ENCODE measurements at places on chromosomes 16 and 17.

GRCh38 chr17:80393961-80394360 lies 21.0 kb upstream of the ENDOV start:
- no peak for DNase-seq

GRCh38 chr17:43767053-43767712 lies 8.6 kb upstream of the SOST start:
- DNase-seq, result no peak

DNA sequence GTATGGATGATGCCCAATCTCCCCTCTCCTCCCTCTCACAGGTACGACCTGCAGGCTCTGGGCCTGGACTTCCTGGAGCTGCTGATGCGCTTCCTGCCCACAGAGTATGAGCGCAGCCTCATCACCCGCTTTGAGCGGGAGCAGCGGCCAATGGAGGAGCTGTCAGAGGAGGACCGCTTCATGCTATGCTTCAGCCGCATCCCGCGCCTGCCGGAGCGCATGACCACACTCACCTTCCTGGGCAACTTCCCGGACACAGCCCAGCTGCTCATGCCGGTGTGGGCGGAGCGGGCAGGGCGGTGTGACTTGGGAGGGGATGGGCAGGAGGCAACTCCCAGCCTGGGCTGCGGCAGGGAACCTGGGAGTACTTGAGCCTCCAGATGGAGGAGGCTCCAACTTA lies 18.1 kb downstream of the SPATA32 start:
- no peak for DNase-seq

DNA sequence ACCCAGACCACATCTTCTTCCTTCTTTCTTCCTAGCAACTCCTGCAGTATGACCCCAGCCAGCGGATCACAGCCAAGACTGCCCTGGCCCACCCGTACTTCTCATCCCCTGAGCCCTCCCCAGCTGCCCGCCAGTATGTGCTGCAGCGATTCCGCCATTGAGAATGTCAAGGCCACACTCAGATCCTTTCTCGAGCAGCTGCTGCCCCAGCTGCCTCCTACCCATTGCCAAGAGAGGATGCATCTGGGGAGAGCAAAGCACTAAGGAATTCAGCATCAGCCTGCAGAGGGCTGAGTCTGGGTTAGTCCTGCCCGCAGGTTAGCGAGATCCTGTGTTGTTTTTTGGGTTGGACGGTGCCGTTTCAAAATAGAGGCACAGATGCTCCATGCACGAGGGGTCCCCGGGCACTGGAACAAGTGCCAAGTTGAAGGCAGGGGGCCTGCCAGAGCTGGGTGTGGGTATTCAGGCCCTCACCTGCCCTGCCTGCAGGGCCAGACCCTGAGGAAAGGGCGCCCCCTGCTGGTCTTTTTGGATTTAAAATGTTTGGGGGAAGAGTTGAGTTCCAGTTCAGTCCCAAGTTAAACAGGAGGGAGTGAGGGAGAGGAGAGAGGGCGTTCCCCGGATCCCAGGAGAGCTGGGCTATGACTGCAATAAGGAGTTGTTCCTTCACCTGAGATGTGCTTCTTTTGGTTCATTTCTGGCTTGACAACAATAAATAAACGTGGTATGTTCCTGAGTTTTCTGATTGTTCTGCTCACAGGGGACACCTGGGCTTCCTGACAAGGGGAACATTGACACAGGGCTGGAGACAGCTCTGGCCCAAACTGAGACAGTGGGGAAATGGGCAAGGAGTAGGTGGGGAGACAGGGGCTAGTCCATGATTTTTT lies 4.9 kb downstream of the CDK3 start:
- DNase-seq, result peak; percentile 42

- DNase-seq, result peak; percentile 22
Observed at GRCh38 chr16:66103211-66103610, 263.3 kb upstream of the CDH5 start.

GRCh38 chr16:82792693-82793092 lies 165.9 kb downstream of the CDH13 start:
- DNase-seq, result no peak

- no peak for DNase-seq
Observed at GRCh38 chr17:47605011-47605410, 44.7 kb upstream of the KPNB1 start.

GRCh38 chr17:58783380-58783779 lies 27.7 kb downstream of the PPM1E start:
- DNase-seq, result no peak

DNA sequence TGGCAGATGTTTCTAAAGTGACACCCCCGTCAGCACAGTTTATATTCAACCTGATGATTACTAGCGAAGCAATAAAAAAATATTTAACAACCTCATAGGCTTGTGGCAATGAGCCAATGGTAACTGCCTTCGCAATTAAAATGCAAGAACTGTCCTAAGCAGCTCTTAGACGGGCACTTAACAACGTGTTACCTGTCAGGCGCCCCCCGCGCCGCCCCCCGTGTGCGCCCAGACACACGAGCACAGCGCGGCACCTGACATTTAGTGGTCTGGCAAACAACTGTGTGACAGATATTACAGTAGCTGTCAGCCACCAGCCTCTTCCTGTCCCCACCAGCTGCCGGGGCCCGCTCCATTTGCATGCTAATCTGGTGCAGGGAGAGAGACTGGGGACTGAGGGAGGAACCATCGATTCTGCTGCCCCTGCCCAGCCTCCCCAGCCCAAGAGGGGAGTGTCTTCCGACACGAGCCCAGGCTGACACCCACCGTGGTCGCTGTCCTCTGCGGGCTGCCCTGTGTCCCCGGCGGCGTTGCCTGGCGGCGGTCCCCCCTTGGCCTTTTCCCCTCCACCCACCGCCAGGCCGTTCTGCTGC lies 12.7 kb downstream of the NDUFAF8 start:
- DNase-seq, result no peak

DNA sequence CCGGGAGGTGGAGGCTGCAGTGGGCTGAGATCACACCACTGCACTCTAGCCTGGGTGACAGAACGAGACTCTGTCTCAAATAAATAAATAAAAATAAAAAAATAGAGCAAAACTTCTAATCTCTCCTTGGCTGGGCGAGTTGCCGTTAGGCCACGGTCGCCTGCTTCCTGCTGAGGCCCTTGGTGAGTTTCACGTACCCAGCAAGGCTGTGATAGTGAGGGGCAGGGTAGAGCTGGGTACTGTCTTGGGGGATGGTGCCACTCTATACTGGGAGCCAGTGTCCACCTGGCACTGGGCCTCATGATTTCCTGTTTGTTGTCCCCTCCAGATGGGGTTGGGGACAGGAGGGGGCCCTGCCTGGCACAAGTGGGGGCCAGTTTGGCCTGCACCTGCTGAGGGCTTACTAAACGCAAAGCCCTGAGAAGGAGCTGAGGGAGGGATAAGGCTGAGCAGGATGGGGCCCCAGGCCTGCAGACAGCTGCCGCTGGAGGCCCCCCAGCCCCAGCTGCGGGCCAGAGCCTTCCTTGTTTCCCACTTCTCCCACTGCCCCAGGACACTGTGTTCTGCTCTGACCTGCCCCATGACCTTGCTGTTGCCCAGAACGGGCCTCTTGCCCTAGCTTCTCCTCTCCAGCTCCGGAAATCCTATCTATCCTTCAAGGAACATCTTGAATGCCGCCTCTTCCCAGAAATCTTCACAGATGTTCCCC lies 25.4 kb downstream of the GJD3 start:
- no peak for DNase-seq

DNA sequence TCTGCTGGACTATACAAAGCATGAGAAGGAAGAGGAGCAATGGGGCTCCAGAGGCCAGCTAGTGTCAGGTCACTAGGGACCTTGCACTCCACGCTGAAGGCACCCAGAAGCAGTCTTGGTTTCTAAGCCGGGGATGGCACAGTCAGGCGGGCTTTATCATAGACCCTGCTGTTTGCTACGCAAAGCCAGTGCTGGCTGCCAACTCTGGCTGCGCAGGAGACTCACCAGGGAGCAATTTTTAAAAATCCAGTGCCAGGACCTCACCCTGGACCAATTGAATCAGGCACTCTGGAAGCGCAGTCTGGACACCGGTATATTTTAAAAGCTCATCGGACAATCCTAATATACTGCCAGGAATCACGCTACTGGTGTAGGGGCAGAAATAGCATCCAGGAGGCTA lies 368.5 kb upstream of the XYLT1 start:
- DNase-seq, result no peak

DNA sequence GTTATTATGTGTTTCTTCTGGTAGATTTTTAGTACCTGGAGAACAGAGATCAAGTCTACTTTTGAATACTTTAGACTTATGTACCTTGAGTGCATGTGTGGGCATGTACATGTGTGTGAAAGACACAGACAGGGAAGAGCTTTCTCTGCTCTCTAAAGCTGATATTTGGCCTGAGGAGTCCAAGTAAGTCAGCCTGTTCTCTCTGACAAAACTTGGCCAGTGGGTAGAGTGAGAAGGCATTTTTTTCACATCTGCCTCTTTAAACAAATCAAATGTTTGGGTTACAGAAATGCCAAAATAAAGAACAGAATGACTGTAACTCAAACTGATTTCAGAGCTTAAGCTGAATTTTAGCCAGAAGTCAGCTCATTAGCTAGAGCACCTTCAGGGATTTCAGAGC lies 309.7 kb upstream of the DYNLRB2 start:
- DNase-seq, result no peak

- no peak for DNase-seq
Observed at GRCh38 chr16:31141489-31142108, 6.1 kb upstream of the PRSS8 start.

DNA sequence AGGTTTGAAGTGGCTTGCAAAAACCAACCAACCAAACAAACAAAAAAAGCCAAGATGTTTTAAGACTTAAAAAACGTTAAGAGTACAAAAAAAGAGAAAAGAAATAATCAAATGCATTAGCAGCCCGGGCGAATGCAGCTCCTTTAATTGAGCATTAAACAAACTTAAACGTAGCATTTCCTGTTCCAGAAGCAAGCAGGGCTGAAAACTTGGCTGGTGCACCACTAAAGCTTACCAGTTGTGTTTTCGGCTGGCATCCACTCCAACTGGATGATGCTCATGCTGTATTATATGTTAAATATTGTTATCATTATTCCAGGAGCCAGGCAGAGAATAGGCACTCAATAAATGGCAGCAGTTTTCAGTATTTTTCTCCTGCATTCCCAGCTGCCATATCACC lies 45.1 kb downstream of the IRX6 start:
- DNase-seq, result no peak

GRCh38 chr16:68698091-68698490 lies 39.0 kb upstream of the CDH1 start:
- DNase-seq, result no peak

- DNase-seq, result no peak
Observed at GRCh38 chr16:69407702-69408323, 16.6 kb upstream of the CYB5B start.

GRCh38 chr17:34883106-34884000 lies 77.9 kb downstream of the CCT6B start:
- DNase-seq, result no peak

GRCh38 chr16:29806099-29806579 lies at the start of gene MAZ:
Gene MAZ, plus strand, starts transcription at chr16:29806529. Its CDS starts 173 bp downstream, at chr16:29806702.
- peak; percentile 85 for DNase-seq

- no peak for DNase-seq
Observed at GRCh38 chr16:29256501-29256981, 150.0 kb downstream of the NPIPB11 start.

DNA sequence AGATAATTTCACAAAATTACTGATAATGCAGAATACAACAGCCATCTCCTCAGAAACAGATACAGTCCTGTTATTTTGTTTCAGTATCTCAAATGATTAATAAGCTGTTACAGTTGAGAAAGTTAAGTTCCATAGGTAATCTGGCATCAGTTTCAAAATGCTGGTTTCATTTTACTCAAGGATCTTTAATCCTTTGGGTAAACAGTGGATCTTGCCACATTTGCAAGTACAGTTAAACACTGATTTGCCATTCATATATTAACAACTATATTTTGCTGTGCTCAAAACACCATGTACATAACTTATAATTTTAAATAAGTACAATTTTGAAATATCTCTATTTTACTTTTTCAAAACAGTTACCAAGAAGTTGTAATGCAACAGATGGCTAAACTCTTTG lies 31.2 kb downstream of the RPGRIP1L start:
- DNase-seq, result no peak

- no peak for DNase-seq
Observed at GRCh38 chr17:27339198-27339835, 45.4 kb downstream of the WSB1 start.

DNA sequence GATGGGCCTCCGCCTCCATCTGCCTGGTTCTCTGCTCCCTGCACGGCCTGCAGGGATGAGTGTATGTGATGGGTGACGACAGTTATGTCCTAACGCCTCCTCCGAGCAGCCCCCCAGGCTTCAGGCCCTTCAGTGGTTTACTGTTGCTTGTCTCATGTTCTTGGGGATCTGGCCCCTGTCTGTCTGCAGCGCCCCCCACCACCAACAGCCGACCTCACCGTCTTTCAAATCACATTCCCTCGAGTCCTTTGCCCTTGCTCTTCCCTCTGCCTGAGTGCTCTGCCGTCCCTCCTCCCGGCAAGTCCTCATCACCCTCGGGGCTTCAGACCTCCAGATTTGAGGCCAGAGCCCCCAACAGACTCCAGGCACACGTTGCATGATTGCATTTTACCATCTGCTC lies 18.2 kb downstream of the METTL22 start:
- no peak for DNase-seq

DNA sequence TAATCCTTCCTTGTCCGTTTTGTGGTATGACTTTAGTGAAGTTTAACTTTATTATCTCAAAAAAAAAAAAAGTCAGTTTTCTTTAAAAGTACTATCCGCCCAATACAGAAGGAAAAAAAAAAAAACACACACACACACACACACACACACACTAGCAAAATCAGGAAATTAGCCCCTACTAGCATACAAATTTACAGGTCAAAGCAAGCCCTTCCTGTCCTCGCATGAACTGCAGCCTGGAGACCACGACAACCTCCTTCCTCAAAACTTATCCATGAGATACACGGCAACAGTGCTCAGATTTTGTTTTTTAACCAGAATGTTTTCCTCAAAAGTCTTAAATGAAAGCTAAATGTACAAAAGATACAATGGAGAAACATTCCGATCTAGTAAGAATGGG lies 16.2 kb downstream of the NCOR1 start:
- no peak for DNase-seq

GRCh38 chr17:61454381-61455323 lies 2.4 kb downstream of the TBX4 start:
- DNase-seq, result no peak

GRCh38 chr17:62871291-62871690 lies 63.2 kb upstream of the MARCHF10 start:
- DNase-seq, result no peak

DNA sequence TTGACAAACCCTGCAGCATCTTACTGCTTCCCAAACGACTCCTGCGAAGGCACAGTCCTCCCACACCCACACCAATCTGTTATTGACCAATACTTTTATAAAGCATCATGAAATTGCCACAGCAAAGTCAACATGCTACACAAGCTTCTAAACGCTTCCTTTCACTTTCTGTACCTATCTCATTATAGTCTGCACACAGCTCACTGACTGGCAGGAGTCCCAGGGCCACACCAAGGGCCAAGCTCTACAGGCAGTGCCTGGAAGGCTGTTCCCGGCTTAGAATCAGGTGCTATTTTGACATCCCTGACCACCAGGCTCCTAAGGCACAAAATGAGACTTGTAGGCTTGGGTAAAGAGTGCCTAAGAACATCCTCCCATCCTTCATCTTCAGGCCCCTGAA lies 39.5 kb downstream of the USP7 start:
- DNase-seq, result no peak

- DNase-seq, result no peak
Observed at GRCh38 chr17:79907217-79907715, 68.0 kb upstream of the CBX4 start.

- no peak for DNase-seq
Observed at GRCh38 chr16:61969077-61969382, 67.2 kb downstream of the CDH8 start.

GRCh38 chr17:50034498-50035364 lies 21.2 kb upstream of the ITGA3 start:
- no peak for DNase-seq

- no peak for DNase-seq
Observed at GRCh38 chr17:18138065-18138749, 29.7 kb downstream of the MYO15A start.

All from COLO829 (cell line).